Stimulated activated CD8-positive, alpha-beta memory T cell treated with anti-CD3 and anti-CD28 coated beads, Interleukin-4, amount 100 ng/mL, for 4 hours (primary cell): ENCODE measurements at places on chromosomes 4 and X.
A peak's percentile ranks its signal among the peaks of the same experiment; 100 is the strongest.

DNA sequence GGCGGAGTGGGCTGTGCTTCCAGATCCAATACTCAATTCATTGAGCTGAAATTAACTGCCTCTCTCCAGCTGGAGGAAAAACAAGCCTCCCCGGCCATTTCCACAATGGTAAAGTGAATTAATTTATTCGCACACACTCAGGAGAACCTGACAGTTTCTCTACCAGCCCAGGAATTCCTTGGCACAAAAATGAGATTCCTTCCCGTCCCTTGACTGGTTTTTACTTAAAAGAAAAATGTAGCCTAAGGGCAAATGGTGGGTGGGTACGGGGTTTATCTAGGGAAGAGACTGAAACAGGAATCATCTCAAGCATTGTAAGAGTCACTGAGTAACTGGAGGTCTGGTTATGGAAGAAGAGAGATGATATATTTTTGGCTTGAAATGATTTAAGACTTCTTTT, 102.7 kb downstream of the VCX3A start:
- no peak for DNase-seq

- no peak for DNase-seq
Measured at GRCh38 chr4:26731351-26732035, 129.1 kb upstream of the STIM2 start.

GRCh38 chrX:71198066-71198465, 25.0 kb upstream of the GJB1 start:
- DNase-seq: no peak

- no peak for DNase-seq
Measured at GRCh38 chrX:80879143-80879542, 69.5 kb upstream of the BRWD3 start.

- no peak for DNase-seq
Measured at GRCh38 chrX:3250966-3251365, 95.5 kb downstream of the MXRA5 start.

DNA sequence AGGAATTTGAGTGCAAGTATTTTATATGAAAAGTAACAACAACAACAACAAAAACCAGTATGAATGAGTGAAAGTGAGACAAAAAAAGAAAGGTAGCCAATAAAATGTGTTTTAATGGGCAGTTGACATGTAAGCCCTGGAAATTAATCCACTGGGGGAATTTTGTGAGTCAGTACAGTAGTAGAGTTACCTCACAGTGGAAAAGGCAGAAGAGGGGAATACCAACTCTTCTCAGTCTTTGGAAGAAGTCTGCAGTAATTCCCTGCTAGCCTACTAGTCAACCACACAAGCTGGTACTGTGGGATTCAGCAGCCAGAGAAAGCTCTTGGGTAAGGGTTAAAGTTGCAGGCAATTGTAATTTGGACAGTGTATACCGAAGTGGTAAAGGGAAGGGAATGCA, 76.3 kb upstream of the IL15 start:
- DNase-seq: no peak

GRCh38 chr4:117549524-117549923, 464.1 kb upstream of the TRAM1L1 start:
- DNase-seq: no peak

DNA sequence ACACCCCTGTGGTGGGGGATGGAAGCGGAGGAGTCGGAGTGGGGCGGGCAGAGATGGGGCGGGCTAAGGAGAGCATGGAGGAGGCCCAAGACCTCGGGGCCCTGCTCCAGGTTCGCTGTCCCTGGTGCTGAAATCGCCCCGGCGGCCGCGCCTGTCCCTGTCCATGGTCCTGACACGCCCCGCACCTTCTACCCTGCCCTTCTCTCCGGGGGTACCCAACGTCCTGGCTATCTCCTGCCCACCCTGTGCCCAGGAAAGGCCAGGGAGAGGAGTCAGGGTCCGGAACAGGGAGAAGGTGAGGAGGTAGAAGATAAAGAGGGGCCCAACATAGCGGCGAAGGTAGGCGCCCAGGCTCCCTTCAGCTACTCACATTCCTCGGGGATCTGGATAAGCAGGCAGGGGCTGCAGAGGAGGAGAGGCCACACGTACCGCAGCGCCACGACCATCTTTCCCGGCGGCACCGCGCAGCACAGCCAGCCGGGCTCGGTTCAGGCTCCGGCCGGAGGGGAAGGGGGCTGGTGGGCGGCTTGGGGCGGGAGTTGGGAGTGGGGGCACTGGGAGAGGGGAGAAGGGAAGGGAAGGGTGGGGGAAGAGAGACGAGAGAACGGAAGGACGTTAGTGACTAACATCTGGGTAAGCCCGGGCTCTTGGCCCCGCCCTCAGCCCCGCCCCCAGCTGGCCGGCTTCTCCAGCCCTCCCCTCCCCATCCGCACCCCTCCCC, 10.4 kb downstream of the L1CAM start:
- peak; percentile 14 for DNase-seq

- DNase-seq: no peak
Measured at GRCh38 chrX:84044051-84044450, 143.9 kb downstream of the RPS6KA6 start.

DNA sequence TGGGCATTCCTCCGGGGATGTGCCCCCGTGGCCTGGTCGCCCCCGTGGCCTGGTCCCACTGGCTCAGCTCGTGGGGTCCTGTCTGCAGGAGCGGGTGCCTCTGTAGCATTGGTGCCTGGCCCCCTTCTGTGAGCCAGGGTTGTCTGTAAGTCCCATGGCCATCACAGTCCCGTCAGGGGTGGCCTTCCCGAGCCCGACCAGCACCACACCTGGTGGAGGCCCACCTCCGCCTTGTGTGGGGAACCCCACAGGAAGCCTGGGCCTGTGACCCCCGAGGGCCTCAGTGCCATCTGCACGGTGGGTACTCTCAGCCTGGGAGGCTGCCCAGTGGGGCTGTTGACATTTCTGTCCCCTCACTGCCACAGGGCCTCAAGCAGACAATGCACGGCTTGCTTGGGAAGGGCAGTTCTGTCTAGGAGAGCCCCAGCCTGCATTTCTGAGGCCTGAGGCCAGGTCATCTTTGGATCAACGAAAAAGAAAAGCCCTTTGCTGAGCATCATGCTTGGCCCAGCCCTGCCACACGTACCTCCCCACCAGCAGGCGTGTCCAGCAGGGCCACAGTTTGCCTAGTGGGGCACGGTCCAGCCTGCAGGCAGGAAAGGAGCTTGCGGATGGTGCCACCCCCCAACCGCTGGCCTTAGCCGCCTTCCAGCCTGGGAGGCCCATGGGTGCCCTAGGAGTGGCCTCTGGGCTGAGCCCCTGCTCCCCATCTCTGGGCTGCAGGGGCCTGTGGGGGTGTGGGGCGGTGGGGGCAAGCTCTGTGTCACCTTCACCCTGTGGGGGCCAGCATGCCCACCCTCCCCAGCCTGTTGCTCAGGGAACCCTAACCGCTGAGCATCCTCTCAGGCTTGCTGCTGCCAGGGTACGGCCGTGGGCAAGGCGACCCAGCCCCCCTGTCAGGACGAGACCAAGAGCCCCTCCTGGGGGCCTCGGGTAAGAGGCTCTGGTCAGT, 23.2 kb downstream of the NKX1-1 start:
- DNase-seq: no peak

DNA sequence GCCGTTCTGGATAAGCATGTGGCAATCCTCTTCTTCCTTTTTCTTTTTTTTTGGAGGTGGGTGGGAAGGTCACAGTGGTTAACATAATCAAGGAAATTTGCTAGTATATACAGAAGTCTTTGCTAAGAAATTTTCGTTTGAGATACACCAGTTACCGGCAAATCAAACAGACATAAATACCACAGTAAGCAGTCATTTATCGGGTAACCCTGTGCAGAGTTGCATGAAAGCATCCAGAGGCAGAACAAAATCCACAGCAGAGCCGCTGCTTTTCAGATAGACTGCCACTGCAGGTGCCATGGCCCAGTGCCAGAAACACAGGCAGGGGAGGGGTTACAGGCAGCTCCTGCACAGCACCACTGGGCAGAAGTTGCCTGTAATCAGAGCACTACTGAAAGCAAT, 179.1 kb upstream of the MAB21L2 start:
- no peak for DNase-seq

DNA sequence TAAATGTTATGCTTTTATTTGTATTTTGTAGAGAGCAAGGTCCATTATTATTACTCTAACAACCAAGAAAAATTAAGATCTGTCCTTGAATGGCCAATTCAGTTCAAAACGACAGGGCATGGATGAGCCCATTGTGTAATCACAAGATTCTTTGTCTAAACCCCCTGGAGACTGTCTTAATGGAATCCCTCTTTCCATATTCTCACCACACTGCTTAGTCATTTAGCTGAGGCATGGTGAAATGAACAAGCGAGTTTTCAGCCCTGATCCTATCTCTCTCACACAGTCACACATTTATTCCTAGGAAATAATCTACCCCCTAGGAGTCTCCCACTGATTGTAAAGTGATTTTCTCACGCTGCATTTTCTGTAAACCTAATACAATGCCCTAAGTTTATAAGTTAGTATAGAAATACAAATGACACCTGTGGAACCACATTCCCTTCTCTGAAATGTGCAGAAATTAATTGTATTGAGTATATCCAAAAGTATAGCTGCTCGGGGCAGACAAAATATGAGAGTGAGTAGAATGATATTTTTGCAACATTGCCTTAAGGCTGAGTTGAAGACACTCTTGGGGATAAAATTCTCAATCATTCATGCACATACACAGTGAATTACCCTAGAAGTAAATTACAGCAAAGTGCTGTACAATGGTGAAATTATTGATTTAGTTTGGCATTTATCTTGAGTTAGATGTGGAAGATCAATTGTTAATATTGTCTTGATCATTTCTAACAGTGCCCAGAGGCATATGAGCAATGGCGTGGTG, 119.7 kb upstream of the PCDH7 start:
- no peak for DNase-seq

DNA sequence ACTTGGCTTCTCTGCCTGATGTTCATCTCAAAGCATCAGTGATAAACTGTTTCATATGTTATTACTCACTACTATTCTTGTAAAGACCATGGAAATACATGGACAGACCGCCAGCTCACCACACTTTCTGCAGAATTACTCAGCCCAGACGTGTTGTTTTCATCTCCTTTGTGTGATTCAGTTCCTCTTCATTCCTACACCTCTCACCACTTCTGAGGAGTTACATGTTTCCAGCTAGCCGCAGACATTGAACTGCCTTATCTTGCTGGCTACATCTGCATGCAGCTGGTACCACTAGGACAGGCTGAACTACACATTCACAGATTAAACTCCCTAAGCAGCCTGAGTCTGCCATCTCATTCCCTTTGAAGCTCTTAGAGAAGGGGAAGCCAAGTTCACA, 443.2 kb upstream of the FGF16 start:
- DNase-seq: no peak

DNA sequence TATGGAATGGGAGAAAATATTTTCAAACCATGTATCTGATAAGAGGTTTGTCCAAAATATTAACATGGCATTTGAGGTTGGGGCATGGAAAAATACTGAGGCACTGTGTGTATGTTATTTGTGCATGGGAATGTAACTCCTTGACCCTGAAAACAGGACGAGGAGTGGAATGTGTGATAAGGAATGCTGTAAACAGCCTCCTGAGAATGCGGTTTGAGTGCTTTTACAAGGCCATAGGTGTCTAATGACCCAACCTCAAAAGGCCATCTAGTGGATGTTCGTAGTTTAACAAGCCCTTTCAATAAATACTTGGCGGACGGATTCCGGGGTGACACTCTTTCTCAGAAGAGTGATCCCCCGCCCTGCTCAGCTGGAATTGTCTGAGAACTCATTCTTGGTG, 162.9 kb upstream of the USP9X start:
- no peak for DNase-seq
